ENCODE measurements at places on chromosomes 12 and 14.

- no peak for DNase-seq
Observed at GRCh38 chr14:25484235-25484634, 434.3 kb upstream of the STXBP6 start.

DNA sequence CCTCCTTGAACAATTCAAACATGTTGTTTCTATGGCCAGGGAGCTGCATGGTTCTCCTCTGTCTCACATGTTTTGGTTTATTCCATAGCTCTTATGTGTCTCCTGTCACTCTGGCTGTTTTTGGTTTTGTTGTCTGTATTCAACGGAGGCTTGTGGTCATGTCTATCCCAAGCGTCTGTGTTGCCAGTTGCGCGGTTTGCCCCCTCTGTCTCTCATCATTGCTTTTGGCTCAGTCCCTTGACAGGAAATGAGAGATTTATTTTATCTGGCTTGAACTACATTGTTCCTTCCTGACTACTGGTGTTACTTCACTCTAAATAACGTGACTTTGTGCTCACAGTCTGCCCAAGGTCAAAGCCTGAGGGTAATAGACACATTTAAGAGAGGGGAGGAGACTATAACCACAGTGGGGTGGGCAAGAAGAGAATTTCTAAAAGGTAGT is 96.4 kb upstream of the SOX5 start:
- no peak for DNase-seq

- no peak for DNase-seq
Observed at GRCh38 chr14:22848351-22849164, 12.2 kb downstream of the MMP14 start.

- no peak for DNase-seq
Observed at GRCh38 chr12:70241845-70242244, 1.4 kb upstream of the CNOT2 start.

DNA sequence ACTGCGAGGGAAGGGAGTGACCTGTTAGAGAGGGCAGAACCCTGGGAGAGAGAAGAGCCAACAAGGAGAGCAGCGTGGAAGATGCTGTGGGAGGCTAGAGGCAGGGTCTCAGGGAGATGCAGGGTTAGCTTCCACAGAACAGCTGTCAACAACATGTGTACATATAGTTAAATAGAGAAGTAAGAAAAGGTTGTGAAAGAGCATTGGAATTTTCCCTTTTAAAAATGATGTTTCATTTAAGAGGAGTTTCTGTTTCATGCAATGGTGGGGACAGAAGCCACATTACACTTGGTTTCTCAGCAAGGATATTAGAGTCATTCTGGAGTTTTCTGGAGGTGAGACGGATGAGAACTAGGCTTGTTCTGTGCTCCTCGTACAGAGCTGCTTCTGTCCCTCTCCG is 23.8 kb upstream of the TBC1D30 start:
- DNase-seq = no peak

DNA sequence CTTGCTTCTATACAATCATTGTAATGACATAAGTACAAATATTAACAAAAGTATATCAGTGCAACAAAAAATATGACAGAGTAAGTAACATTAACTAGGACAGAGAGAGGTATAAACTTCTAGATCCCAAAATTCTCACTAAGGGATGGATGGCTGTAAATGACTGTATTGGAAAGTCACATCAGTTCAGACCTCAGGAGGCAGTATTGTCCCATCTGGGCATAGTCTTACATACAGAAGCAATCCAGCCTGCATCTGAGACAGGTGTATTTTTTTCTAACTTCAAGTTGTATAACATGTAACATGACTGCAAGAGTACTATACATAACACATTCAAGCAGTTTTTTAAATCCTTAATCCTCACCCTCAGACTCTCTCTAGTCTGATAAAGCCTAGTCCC is 99.0 kb downstream of the GARIN6 start:
- DNase-seq = no peak

DNA sequence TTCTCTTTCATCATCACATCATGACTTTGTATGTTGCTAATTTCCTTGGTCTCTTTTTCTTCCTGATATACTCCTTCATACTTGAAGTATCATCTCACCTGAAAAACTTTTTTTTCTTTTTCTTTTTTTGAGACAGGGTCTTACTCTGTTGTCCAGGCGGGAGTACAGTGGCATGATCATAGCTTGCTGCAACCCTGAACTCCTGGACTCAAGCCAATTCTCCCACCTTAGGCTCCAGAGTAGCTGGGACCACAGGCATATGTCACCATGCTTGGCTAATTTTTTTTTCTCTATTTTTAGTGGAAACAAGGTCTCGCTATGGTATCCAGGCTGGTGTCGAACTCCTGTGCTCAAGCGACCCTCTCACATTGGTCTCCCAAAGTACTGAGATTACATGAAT is 107.6 kb downstream of the RALGAPA1 start:
- no peak for DNase-seq

GRCh38 chr14:21852061-21852664 is 178.5 kb upstream of the OR4E1 start:
- DNase-seq = peak; percentile 70

- DNase-seq = no peak
Observed at GRCh38 chr12:131471271-131471905, 239.5 kb upstream of the SFSWAP start.

GRCh38 chr14:51310505-51310944 is 70.5 kb downstream of the TMX1 start:
- DNase-seq = no peak

All from endothelial cell (in vitro differentiated cells).